ENCODE measurements at places on chromosomes 11 and 22. TPM values are rescaled to one million over a fixed set of nuclear protein-coding genes. Genes with fewer than 3 reads are reported as not detected.

KRTAP5-2 gene
- not detected for total RNA-seq

PRAME gene
- total RNA-seq, result not detected

SLC39A13 gene
- total RNA-seq, result 46.0 TPM

CTSW gene
- not detected for total RNA-seq

PARVG gene
- not detected for total RNA-seq

MS4A6E gene
- total RNA-seq, result not detected

KRTAP5-7 gene
- 0.17 TPM for total RNA-seq

OR9I1 gene
- not detected for total RNA-seq

CDC45 gene
- 1.0 TPM for total RNA-seq

HEPN1 gene
- not detected for total RNA-seq

TMEM151A gene
- total RNA-seq, result under 0.01 TPM

MYBPC3 gene
- total RNA-seq, result not detected

BATF2 gene
- total RNA-seq, result 2.1 TPM

FXYD2 gene
- 0.33 TPM for total RNA-seq

TH gene
- not detected for total RNA-seq

CNGA4 gene
- 0.17 TPM for total RNA-seq

SLCO2B1 gene
- under 0.01 TPM for total RNA-seq

P2RY6 gene
- 0.26 TPM for total RNA-seq

CARD10 gene
- total RNA-seq, result 1.3 TPM

ACR gene
- total RNA-seq, result not detected

TEX12 gene
- 0.17 TPM for total RNA-seq

OR5AL1 gene
- not detected for total RNA-seq

OR56A1 gene
- not detected for total RNA-seq

APBB1 gene
- total RNA-seq, result 73.7 TPM

FIBIN gene
- 112 TPM for total RNA-seq

RASSF10 gene
- not detected for total RNA-seq

PGA5 gene
- total RNA-seq, result not detected

MMP7 gene
- 0.17 TPM for total RNA-seq

NCF4 gene
- not detected for total RNA-seq

SLC5A1 gene
- total RNA-seq, result not detected

SCN4B gene
- 10.4 TPM for total RNA-seq

DRD2 gene
- not detected for total RNA-seq

TPBGL gene
- total RNA-seq, result not detected

MMP8 gene
- not detected for total RNA-seq

PTPN5 gene
- not detected for total RNA-seq

SYT7 gene
- 9.2 TPM for total RNA-seq

F2 gene
- not detected for total RNA-seq

CYP2R1 gene
- 13.9 TPM for total RNA-seq

DDI1 gene
- total RNA-seq, result not detected

ADORA2A gene
- 0.77 TPM for total RNA-seq

IFITM5 gene
- total RNA-seq, result 0.50 TPM

KCNK4 gene
- not detected for total RNA-seq

RTN4R gene
- 0.26 TPM for total RNA-seq

PTPRCAP gene
- under 0.01 TPM for total RNA-seq

DERL3 gene
- 0.50 TPM for total RNA-seq

C11orf21 gene
- not detected for total RNA-seq

ADAMTS8 gene
- 15.0 TPM for total RNA-seq

SLC29A2 gene
- total RNA-seq, result 0.17 TPM

GP1BB gene
- 1.8 TPM for total RNA-seq

SLC22A12 gene
- not detected for total RNA-seq

FGF19 gene
- not detected for total RNA-seq

SCGB1A1 gene
- not detected for total RNA-seq

FAM180B gene
- total RNA-seq, result not detected

KCNQ1OT1 gene
- total RNA-seq, result 1.8 TPM

IGSF9B gene
- 0.26 TPM for total RNA-seq

INS gene
- total RNA-seq, result not detected

C11orf86 gene
- total RNA-seq, result not detected
